ENCODE measurements at places on chromosomes 3 and 15.

DNA sequence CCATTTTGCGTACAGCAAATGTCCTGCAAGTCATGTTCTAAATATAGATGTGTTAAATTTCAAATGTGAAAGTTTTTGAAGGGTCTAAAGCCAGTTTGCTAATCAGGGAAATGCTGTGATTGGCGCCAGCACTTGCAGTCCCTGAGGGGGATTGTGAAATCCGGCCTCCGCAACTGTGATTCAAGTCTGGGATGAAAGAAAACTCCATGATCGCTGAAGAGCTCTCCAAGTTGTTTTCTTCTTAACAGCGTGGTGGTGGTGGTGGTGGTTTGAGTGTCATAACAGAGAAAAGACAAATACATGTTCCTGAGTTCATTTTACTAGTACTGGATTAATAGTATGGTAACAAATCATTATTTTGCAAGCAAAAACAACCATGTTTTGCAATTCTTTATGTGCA, 51.8 kb downstream of the MITF start:
- peak; percentile 29 for DNase-seq

- DNase-seq: no peak
Measured at GRCh38 chr3:124765197-124765840, 35.1 kb downstream of the UMPS start.

DNA sequence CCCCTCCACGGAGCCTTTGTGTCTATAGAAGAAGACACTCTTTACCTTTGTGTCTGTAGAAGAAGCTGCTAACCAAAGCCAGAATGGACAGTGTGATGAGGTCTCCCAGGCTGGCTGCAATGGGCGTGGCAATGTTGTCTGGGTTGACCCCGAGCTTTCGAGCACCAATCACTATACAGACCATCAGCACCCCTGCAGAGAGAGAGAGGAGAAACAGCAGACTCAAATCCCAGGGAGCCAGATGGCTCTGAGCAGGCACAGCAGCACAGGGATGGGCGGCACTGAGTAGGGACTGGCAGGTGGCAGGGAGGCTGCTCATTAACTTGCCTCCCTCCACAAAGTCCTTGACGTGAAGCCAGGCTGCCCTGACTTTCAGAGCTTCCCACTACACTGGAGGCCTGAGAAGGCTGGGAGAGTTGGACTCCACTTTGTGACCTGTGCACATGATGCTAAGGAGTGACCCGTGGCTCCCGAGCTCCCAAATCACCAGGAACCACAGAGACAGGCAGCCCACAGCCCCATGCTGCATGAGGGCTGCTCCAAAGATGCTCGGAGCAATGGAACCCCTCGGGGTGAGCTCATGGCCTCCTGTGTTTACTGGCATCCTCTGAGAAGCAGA, 53.9 kb downstream of the ROPN1B start:
- no peak for DNase-seq

GRCh38 chr3:150132101-150132749, 161.5 kb upstream of the PFN2 start:
- DNase-seq: no peak

GRCh38 chr15:100026041-100026440, 292.8 kb upstream of the LYSMD4 start:
- DNase-seq: no peak

Measured in smooth muscle cell of the brain vasculature (primary cell).